ENCODE measurements at places on chromosomes 6 and 20.

- DNase-seq, result no peak
Measured at GRCh38 chr6:166417285-166417691, 34.5 kb upstream of the MPC1 start.

- DNase-seq, result no peak
Measured at GRCh38 chr6:16109659-16110305, 19.1 kb upstream of the MYLIP start.

DNA sequence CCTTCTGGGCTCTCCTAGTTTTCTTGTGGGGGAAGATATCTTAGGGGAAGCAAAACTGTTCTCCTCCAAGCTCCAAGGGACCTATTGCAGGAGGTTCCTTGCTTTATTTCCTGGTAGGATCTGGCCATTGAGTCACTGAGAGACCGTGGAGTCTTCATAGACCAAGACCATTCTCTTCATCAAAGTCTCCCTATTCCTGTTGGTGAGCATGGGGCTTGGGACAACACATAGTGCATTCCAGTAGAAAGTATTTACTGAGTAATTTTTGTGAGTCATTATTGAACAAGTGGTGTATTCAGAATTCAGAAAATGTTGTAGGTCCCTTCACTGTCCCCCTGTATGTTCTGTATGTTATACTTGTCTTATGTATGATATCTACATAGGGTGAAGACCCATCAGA lies 133.6 kb downstream of the CDH26 start:
- DNase-seq, result no peak

GRCh38 chr6:83696674-83697073 lies 12.2 kb downstream of the SNAP91 start:
- DNase-seq, result no peak

- no peak for DNase-seq
Measured at GRCh38 chr6:45654673-45655072, 276.9 kb upstream of the SUPT3H start.

DNA sequence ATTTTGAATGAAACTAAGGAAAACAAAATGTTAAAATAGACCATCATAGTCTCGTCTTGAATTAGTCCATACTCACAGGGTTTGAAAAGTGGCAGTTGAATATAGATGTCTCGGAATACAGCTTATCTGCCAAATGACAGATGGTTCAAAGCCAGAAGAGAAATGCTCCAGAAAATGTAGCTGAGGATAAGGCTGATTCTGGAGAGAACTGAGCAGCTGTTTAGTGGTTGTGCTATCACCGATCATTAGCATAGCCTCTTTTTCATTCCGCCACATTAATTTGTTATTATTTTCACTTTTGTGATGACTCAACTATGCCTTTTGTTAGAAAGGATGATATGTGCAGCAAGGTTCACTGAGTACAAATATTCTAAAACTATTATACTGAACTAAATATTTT lies 390.2 kb upstream of the MAN1A1 start:
- DNase-seq, result no peak

DNA sequence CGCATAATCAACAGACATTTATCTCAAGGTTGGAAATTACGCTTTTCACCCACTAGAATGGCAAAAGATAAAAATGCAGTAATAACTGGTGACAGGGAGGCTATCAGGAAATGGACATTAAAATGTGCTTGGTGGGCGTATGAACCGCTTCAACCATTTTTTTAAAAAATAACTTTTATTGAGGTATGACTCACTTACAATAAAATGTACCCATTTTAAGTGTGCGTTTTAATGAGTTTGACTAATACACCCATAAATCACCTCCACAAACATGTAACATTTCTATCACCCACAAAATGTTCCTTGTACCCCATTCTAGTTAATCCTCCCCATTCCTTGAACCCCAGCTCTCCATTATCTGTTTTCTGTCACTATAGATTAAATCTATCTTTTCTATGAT lies 96.8 kb downstream of the IYD start:
- DNase-seq, result no peak

DNA sequence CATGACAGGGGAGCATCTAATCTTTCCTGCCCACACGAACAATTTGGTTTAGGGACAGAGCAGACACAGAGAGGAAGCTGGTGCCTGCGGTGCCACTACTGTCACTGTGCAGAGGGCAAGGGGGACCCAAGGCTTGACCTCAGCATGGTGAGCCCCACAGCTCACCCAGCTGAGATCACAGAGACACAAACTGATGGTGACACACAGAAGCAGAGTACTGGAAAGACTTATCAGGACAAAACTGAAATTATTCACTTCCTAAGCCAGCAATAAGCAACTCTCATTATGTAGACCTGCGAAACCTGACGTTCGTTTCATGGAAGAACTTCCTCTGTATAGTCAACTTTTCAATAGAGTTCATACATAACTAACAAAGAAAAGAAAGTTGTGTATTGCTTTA lies 86.1 kb downstream of the HUS1B start:
- DNase-seq, result no peak

- DNase-seq, result no peak
Measured at GRCh38 chr6:133503336-133503729, 262.2 kb downstream of the EYA4 start.

DNA sequence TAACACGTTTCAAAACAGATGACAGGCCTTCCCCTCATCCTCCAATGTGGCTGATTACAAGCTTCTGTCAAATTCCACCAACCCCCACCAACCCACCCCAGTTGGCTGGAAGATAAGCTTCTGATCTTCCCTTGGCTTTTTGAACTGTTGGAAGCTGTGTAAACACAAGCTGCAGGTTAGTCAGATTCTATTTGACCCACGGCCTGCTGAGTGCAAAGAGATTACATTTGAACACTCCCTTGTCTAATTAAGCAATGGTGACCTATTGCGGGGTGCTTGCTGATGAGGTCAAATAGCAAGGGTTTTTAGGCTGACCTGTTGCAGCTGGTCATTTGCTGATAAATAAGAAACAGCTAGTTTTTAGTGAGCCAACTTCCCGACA lies 379.7 kb downstream of the BMP2 start:
- DNase-seq, result no peak

DNA sequence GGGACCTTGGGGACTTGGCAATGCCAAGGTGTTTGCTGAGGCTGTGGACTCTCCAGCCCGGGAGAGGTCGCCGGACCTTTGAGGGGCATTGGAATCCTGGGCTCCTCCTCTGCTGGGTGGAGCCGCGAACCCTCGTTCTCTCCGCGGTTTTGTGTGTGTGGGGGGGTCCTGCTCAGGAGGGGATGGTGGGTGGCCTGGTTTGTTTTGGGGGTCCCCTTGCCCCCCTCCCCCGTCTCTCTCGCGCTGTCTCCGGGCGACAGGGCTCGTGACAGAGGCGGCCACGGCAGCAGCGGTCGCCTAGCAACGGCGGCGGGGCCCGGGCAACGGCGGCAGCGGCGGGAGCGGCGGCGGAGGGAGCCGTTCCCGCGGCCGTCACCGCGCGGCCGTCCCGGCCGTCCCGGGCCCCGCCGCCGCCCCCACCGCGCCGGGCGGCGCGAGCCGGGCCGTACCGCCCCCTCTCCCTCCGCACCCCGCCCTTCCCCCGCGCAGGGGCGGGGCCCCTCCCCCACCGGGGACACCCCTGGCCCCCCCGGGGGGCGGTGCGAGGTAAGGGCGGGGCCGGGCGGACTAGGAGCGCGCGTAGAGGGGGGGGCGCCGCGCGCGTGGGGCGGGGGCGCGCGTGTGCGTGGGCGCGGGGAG lies 7.8 kb downstream of the SYNGAP1 start:
- DNase-seq, result no peak

GRCh38 chr6:16228709-16229665 lies 9.4 kb upstream of the GMPR start:
- DNase-seq, result no peak

GRCh38 chr20:58011947-58012610 lies 216.4 kb downstream of the ANKRD60 start:
- DNase-seq, result no peak

GRCh38 chr20:49583669-49584417 lies 15.9 kb upstream of the PTGIS start:
- no peak for DNase-seq

DNA sequence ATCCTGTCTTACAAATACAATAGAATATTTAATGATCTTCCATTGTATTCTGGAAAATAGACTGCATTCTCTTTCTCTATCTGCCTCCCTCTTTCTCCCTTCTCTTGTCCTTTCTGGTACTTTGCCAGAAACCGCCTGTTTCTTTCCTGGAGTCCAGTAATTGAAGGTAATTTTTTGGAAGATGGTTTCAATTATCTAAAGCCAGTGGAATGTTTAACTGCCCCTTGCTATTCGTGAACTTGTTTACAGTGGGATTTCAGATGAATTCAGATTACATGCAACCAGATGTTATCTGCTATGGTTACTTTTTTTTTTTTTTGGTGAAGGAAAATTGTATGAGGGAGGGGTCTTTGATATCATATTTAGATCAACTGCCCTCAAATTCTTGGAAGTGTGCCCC lies 655.5 kb upstream of the FLRT3 start:
- DNase-seq, result no peak

GRCh38 chr6:169604076-169604475 lies 97.8 kb downstream of the WDR27 start:
- no peak for DNase-seq

DNA sequence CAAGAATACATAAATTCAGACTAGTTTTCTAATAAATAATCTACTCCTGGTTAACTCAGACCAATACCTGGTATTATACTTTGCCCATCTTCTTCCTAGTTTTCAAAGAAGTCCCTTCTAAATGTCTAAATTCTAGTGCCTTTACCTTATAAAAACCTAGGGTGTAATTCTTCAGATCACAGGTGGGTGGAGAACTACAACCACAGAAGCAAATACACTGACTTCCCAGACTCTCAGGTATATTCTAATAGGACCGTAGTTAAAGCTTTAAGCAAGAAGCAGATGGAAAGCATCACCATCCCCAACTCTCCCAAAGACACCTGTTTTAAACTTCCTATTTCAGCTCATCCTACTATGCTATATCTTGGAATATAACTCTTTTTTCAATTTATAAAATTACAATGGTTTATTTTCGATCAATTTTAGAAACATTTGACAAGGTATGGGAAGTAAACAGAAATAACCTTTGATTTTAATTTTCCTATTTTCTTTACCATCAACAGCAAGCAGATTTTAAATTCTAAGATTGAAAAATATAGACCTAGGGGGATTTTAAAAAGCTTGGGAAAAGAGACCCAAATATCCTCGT lies 15.8 kb downstream of the MAN1A1 start:
- no peak for DNase-seq

DNA sequence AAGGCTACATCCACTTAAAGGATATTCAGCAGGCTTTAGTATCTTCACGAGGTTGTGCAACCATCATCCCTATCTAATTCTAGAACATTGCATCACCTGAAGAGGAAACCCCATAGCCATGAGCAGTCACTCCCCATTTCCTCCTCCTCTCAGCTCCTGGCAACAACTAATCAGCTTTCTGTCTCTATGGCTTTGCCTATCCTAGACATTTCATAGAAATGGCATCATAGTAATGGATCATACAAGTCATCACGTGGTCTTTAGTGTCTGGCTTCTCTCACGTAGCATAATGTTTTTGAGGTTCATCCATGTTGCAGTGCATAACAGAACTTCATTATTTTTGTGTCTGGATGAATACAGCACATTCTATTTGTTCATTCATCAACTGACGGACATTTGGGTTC lies 20.5 kb downstream of the SNAI1 start:
- no peak for DNase-seq

GRCh38 chr20:38131588-38132121 lies 33.4 kb downstream of the TGM2 start:
- DNase-seq, result no peak

GRCh38 chr20:24659835-24660234 lies 190.4 kb downstream of the SYNDIG1 start:
- no peak for DNase-seq

DNA sequence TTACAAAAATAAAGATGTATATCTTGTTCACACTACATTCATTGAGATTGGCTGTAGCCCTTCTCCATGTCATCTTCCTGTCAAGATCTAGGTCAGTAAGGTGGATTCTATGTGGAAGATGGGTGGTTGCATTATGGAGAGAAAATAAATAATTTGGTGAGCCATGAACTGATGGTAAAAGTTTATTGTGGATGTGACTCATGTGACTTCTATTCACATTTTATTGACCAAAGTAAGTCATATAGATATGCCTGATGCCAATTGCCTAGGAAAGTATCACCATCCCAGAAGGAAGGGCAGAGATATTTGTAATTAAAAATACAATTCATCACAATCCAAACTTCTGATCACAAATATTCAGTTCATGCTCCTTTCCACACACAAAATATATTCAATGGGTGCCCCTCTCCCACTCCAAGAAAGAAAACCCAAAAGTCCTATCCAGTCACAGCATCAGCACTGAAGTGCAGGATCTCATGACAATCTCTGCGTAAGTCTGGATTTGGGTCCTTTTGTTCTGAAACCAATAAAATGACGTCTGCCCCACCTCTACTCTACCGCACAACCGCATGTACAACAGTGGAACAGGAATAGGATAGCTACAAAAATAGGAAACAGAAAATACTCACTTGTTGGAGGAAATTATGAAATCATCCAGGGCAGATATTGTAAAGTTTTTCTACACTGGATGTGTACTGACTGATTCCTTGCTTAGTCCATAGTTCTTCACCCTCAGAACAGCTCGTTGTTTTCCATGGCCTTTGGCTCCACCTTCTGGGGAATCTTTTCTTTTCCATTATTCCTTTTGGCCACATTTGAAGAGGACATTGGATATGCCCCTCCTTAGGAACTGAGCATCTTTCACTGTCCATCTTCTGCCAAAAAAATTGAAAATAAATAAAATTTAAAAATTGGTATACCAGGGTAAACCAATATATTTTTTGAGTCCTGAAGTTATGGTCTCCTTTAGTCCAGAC lies 16.1 kb upstream of the SLC17A3 start:
- no peak for DNase-seq

DNA sequence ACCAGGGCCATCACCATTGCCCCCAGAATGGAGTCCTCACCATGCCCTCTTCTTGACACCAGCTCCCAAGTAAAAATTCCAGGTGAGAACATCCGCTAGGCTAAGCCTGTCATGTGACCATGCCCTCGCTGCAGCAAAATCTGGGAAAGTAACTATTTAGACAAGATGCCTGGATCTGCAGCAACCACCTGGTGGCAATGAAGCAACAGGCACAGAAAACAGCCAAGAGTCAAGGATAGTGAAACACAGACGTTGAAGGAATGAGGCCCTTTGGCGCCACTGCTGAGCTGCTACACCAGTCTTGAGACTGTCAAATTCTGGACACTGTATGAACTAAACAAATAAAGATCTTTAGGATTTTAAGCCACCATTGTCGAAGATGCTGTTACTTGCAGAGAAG lies 30.1 kb upstream of the TGM6 start:
- DNase-seq, result no peak

- no peak for DNase-seq
Measured at GRCh38 chr20:46683668-46683938, 5.6 kb downstream of the TP53RK start.

DNA sequence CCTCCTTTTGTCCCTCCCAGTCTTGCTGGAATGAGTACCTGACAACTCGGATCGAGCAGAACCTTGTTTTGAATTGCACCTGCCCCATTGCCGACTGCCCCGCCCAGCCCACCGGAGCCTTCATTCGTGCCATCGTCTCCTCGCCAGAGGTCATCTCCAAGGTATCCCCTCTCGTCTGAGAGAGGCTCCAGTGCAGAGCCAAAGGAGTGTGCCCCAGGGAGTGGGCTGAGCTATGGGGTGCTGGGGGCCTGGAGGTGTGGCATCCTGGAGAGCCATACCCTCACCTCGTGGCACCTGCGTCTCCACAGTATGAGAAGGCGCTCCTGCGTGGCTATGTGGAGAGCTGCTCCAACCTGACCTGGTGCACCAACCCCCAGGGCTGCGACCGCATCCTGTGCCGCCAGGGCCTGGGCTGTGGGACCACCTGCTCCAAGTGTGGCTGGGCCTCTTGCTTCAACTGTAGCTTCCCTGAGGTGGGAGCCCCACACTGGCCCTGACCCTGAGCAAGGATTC lies 8.8 kb downstream of the DNPH1 start:
- no peak for DNase-seq

- DNase-seq, result no peak
Measured at GRCh38 chr6:44176762-44177509, 18.3 kb downstream of the CAPN11 start.
